Activated CD4-positive, alpha-beta T cell treated with anti-CD3 and anti-CD28 coated beads for 48 hours (primary cell): ENCODE measurements at places on chromosomes 12 and 14.

DNA sequence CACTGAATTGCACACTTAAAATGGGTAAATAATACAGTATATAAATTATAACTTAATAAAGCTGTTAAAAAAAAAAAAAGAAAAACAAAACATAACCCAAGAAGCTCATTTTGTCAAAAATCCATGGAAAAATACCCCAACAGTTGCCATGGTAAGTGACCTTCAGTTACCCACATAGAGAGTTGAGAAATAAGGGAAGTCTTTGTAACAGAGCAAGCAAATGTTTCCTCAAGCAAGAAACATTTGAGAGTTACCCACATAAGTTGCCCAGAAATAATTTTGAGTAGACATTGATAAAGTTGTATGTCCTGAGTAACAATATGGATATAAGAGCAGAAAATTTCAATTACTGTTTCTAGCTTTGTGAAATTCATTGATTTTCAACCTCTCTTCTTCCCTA, 227.4 kb downstream of the CCDC59 start:
- no peak for DNase-seq

DNA sequence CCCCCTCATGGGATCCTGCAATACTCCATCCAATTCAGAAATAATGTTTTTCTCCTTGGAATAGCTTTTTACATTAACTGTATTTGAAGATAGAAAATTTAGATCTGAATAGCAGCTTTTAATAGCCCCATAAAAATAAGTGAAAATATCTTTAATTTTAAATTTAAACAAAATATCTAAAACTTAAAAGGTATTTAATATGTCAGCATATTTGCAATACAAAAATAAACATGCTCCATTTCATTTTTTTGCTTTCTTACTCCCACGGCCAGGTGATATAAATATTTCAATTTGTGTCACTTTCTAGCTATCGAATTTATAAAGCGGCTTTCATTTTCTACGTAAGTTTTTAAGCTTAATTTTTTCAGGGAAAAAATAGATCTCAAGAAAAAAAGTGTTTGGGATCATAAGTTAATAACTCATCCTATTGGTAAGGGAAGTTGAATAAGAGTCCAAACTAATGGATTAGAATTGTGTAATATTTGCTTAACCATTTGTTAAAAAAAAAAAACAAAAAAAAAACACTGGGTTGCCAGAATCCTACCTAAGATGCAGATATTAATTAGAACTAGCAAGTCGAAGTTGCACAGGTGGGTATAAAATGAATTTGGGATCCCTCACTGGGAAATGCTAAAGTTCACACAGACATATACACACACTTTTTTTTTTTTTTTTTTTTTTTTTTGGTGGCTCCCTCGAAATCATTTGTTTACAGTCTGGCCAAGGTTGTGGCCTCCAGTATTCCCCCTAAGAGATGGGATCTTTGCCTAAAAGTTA, 47.6 kb downstream of the PPP2R5C start:
- DNase-seq, result no peak

GRCh38 chr12:81712536-81712935, 46.6 kb downstream of the PPFIA2 start:
- DNase-seq, result no peak

DNA sequence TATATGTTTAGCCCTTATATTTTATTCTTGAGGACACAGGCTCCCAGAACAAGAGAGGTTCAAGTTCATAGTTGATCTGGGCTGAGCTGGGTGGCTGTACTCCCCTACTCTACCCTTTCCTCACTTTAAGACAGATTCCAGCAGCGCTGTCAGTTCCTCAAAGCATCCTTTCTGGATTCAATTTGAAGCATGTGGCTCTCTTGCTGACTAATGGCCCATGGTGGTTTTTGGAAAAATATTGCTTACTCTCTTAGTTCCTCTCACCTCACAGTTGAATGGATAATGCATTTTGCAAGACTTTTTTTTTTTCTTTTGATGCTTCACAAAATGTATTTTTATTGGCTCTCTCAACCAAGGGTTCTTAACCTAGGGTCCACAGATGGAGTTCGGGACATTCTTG, 4.1 kb downstream of the PELI2 start:
- DNase-seq, result no peak

- no peak for DNase-seq
Measured at GRCh38 chr12:50275556-50275955, 7.8 kb downstream of the LIMA1 start.

GRCh38 chr12:46223047-46223446, 45.8 kb downstream of the SLC38A1 start:
- DNase-seq, result no peak

GRCh38 chr14:60510951-60511599, 2.1 kb downstream of the SIX6 start:
- DNase-seq, result no peak

- no peak for DNase-seq
Measured at GRCh38 chr12:108101605-108102175, 27.4 kb upstream of the WSCD2 start.

GRCh38 chr12:1841586-1842182, 21.3 kb downstream of the LRTM2 start:
- DNase-seq, result no peak

- no peak for DNase-seq
Measured at GRCh38 chr14:71698027-71698426, 234.2 kb upstream of the RGS6 start.

- no peak for DNase-seq
Measured at GRCh38 chr12:2638273-2639019, 156.3 kb upstream of the FKBP4 start.
